ENCODE measurements at places on chromosomes 11 and 22.

DNA sequence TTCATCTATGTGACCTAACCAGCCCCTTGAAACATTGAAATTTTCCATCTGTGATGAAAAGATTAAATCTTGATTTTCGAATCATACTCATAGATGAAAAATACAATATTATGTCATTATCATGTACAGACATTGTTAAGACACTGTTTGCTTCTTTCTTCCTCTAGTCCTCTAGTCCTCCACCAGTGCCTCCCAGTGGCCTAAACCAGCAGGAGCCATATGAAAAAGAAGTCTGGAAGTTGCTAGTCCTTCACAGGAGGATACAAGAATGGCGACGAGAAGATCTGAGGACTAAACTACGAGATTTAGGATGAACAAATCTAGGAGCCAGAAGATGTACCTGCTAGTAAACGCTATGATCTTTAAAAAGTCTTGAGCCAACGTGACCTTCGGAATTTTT is 134.1 kb downstream of the SLC17A6 start:
- DNase-seq: no peak

DNA sequence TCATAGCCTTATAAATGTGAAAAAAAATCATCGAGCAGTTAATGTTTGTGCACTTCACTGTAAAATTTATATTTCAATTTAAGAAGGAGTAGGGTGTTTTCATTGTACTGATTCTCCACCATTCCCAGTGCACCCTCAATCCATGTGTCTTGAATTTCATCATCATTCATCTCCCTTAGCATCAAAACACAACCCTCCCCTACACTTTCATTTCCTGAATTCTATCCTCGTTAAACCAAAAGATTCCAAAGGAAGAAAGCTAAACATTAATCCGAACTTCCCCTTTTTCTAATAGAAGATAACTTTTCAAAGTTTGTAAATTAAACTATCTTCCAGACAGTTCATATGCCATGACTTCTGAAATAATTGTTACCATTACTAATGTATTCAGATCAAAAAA is 34.1 kb upstream of the OR8B8 start:
- DNase-seq: no peak

- DNase-seq: no peak
Measured at GRCh38 chr11:123481640-123482039, 51.6 kb downstream of the GRAMD1B start.

DNA sequence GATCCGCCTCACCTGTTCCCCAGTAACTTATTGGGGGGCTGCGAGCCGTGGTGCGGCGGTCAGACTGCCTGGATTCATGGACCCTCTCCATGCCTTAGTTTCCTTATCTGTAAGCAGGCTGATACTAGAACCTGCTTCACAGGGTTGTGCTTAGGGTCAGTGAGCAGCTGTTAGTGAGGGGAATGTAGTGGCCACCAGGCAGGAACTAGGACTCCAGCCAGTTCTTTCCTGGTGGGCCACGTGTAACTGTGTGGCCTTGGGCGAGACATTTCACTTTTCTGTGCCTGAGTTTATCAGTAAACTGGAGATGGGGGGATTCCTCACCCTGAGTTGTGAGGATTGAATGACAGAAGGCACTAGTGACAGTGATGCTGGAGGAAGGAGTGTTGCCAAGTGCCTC is 24.8 kb downstream of the MCM5 start:
- DNase-seq: no peak

DNA sequence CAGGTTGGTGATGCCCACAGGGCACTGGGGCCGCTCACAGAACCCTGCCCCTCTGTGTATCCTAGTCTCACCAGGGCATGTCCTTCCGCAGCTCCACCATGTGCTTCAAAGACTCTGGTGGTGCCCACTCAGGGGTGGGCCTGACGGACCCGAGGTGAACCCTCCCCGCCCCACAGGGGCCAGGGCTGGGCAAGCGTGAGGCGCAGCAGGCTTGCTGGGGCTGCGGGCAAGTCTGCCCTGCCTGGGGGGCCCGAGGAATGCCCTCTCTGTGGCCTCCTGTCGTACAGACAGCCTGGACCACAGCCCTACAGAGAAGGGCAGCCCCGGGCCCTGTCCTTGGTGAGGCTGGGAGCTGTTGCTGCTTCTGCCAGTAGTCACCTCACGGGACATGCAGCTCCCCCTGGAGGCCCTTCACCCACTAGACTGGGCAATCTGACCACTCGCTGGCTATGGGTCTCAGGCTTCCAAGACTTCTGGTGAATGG is 40.2 kb downstream of the TBX1 start:
- DNase-seq: no peak

DNA sequence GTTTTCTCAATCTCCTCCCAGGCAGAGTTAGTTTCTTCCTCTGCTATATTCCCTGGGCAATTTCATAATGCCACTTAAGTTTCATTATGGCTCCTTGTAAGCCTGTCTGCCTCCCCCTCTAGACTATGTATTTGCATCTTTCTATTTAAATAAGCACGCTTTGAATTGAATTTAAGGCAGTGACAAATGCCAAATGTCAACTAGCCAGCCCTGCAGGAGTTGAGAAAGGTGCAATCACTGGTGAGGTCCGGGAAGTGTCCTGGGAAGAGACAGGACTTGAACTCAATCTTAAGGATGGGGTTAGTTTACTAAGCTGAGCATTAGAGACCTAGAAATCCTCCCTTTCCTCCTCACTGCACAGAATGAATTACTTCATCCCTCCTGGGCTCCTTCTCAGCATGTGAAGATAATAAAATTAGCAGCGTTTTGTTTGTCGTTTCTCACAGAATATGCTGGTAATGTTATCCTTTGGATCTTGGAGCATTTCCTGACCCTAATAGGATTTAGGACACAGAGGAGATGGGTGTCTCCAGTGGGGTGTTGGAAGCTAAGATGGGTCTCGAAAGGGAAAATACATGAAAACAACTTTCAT is 1.6 kb downstream of the TCP11L1 start:
- no peak for DNase-seq

DNA sequence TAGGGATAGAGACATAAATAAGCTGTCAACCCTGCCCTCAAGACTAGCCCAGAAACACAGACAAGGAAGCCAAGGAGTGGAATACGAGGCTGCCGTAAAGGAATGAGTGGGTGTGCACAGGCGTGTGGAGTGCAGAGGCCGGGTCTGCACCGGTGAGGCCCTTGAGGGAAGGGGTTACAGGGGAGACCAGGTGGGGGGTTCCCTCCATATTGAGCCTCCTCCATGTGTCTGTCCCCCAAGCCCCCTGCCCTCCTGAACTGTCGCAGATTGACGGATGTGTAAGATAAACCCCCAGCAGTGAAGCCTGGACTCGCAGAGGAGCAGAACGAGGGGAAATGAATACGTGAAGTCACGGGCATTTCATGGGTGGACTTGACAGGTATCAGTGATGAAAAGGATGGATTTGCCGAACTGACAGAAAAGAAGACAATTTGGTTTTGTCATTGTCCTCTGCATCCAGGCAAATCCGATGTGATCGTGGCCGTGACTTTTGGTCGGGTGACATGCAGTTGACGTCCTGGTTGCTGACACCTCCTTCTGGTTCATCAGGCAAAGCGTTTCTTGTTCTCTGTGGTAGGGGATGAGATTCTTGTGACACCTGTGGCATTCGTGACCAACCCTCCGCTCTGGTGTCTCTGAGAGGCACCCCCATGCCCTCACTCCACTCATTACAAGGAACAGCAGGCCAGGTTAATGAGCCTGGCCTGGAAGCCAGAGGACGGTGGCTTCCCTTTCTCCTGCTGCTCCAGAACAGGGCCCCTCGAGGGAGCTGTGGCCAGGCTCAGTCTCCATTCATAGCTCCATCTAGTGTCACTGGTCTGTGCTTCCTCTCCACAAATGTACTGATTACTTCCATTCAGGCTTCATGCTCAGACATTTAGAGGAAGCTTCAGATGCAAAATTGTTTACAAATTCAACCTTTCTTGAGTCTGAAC is 223.1 kb upstream of the B3GAT1 start:
- DNase-seq: no peak

GRCh38 chr22:50468626-50469025 is 6.2 kb downstream of the SBF1 start:
- no peak for DNase-seq

GRCh38 chr11:130715085-130715876 is 201.0 kb downstream of the SNX19 start:
- no peak for DNase-seq

DNA sequence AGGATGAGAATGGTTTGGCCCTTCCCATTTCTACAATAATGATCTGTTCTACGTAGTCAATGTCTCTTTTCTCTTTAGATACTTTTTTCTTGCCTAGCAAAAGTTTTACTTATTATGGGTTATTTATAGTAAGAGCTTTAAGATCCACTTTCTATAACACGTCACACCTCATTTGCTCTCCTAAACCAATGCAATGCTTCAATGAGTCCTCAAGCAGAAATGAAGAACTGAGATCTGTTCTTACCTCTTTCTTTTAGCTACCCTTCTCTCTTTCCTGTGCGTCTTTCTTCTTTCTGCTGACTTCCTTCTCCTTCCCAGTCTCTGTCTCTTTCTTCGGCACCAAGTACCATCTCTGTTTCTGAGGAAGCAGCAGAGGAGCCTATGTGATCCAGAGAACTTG is 61.8 kb downstream of the SNX19 start:
- no peak for DNase-seq

DNA sequence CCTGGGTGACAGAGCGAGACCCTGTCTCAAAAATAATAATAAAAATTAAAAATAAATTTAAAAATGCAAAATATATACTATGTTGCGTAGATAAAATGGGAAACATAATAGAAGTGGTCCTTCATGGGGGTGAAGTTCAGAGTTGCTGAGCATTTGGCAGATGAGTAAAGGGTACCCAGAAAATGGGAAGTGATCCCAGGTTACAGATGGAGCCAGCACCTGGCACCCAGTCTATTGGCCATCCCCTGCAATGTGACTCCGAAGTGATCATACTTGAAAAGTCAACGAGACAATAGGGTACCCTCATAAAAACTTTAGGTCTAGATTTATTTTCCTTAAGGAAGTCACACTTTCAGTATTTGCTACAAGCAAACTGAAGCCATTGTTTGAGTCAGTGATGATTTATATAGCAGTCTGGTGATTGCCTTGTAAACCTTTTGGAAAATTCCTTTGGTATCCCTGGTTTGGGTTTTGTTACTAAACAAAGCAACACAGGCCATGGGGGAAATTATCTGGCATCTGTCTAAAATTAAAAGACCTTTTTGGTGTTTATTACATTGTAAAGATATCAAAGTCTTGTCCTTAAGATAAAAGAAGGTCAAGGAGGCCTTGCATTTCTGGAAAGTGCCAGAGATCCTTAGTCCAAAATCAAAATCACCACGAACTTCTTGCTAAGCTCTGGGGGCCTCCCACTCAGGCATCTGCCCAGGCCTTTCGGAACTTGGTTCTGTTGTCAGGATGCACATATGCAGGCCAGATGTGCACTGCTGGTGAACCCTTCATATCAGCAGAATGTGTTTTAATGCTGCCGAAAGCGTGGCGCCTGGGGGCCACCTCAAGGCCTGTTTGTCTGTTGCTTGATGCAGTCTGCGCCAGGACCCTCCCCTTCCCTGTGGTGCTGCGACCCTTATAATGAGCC is 4.3 kb downstream of the SMARCB1 start:
- no peak for DNase-seq

DNA sequence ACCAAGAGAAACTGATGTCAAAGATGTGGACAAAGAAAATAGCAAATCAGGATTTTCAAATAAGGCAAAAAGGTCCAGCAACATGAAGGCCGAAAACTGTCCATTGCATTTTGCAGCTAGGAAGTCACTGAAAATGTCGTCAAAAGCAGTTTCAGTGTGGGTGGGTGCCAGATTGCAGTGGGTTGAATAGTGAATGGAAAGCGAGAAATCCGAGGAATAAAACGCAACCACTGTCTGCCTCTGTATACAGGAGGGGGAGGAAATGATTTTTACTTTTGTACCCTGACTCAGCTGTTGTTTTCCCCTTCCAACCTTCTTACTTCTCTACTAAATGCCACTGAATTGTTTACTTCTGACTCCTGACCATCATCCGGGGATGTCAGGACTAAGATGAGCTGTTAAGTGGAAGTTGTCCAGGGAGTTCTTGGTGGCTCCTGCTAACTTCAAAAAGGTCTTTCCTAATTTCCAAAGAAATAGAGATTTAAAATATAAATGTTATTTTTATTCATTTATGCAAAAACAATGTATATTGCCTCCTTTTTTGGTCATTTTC is 64.9 kb upstream of the BIRC3 start:
- no peak for DNase-seq

DNA sequence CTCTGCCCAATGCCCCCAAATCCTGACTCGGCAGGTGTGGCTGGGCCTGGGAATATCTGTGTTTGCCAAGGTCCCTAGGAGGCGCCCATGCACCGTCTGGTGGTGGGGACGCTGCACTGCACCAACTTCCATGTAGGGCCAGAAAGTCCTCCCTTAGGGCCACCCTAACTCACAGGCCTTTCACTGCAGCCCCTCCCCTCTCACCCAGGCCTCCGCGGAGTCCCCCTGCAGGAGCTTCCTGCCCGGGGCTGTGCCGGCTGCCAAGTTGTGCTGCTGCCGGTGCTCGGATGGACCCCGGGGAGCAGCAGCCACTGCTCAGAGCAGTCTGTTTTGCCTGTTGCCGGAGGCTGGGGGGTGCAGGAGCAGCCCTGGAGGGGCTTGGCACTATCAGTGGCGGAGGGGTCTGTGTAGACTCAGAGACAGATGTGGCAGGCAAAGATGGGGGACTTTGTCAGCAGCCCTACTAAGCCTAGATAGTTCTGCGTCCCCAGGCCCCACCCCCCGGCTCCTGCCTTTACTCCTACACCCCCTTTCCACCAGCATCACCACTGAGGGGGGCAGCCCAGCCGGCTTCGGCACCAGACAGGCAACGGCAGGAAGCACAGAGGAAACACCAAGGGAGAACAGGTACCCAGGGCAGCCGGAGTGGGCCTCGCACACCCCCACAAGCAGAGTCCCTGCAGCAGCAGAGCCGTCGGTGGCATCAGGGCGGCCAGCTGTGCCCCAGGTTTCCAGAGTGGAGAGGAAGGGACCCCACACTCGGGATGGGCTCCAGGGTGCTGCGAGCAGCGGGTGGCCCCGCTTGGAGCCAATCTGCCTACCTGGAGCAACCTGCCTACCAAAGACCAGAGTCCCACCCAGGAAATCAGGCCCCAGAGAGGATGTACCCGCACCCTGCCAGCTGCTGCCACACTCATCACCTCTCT is 124.3 kb downstream of the TRIM29 start:
- DNase-seq: no peak

GRCh38 chr22:19879643-19879991 is 24.9 kb upstream of the GNB1L start:
- no peak for DNase-seq
